ENCODE measurements at places on chromosomes 1 and 21.
A peak's percentile ranks its signal among the peaks of the same experiment; 100 is the strongest.

DNA sequence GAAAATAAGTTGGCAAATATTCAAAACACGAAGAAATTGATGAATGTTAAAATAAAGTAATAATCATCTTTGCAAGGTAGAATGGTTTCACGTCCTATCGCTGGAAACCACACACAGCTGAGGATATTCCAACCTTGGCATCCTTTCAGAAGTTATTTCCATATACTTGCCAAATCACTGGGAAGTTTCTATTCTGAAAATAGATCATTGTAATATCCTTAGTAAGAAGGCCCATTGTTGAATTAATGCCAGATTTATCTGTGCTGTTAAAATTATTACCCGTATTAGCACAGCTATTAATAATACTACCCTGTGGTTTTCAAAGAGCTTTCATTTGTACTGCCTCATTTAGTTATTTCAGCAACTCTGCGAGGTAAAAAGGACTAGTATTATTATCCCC, 81.1 kb downstream of the OLFM3 start:
- no peak for DNase-seq

- DNase-seq = no peak
Observed at GRCh38 chr1:109148987-109149561, 35.2 kb downstream of the ELAPOR1 start.

- no peak for DNase-seq
Observed at GRCh38 chr1:114314098-114314497, 160.4 kb upstream of the SYT6 start.

DNA sequence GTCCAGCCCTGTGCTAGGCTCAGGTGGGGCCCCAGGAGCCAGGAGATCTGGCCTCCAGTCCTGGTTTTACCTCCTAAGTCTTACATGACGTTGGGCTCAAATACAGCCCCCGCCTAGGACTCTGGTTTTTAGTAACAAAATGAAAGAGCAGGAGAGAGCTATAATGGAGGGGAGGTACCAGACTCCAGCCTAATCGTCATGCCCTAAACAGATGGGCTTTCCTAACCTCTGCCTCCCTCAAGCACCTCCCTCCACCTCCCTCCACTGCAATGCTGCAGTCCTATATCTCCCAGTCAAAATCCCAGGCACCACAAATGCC, 28.6 kb downstream of the TTC39A start:
- no peak for DNase-seq

DNA sequence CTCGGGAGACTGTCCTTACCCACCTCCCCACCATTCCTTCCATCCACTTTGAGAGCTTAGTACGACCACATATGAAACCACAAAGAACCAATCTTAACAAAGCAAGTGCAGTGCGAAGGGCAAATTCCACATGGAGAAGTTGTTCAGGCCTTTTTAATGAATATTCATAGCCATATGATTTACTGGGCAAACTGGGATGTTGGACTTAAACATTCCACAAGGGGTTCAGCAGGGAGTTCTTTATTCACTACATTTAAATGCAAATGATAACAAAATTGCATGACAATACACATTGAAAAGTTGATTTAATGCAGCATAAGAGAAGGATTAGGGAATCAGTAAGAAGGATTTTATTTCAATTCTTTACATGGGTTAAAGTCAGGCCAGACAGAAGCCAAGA, 14.7 kb downstream of the NMNAT2 start:
- no peak for DNase-seq

GRCh38 chr1:59596432-59596831, 218.3 kb upstream of the HOOK1 start:
- DNase-seq = no peak

DNA sequence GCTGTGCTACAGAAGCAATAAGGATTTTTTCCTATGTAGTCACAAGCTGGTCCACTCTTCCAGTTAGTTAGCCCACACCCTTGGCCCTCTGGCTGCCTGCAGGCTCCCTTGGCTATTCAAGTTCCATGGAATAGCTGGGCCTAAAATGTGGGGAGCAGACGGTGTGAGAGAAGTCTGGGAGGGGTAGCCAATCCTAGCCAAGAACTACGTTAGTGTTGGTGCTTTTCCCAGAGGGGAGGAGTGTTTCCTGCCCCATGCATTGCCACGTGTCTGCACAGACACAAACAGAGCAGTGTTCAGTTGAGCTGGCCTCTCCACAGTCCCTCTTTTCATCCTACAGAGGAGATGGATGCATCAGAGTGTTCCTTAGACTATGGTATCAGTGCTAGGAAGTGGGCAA, 59.0 kb upstream of the IPO9 start:
- DNase-seq = no peak

- no peak for DNase-seq
Observed at GRCh38 chr1:162291000-162291399, 85.7 kb downstream of the SPATA46 start.

GRCh38 chr1:58409890-58410289, 136.6 kb downstream of the OMA1 start:
- no peak for DNase-seq

- no peak for DNase-seq
Observed at GRCh38 chr1:182145441-182145840, 83.9 kb upstream of the ZNF648 start.

DNA sequence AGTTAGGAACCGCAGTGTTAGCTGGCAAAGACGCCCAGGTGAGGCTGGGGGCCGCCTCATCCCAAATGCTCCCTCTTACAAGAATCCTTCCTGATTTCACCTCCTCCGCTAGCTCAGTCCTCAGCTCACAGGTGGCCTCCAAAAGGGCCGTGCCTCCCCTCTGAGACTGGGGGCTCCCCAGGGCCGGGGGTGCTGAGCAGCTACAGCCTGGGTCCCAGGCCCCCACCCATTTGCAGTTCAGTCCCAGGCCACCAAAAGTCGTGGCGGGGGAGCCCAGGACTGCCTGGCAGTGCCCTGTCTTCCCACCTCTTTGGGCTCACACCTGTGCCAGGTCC, 29.6 kb downstream of the RNU1-1 start:
- DNase-seq = no peak

GRCh38 chr1:153397051-153397923, 6.4 kb upstream of the S100A8 start:
- DNase-seq = no peak

DNA sequence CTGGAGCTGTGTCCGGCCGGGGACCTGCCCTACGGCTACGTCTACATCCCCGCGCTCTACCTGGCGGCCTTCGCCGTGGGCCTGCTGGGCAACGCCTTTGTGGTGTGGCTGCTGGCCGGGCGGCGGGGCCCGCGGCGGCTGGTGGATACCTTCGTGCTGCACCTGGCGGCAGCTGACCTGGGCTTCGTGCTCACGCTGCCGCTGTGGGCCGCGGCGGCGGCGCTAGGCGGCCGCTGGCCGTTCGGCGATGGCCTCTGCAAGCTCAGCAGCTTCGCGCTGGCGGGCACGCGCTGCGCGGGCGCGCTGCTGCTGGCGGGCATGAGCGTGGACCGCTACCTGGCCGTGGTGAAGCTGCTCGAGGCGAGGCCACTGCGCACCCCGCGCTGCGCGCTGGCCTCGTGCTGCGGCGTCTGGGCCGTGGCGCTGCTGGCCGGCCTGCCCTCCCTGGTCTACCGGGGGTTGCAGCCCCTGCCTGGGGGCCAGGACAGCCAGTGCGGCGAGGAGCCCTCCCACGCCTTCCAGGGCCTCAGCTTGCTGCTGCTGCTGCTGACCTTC, 412 bp downstream of the GPR25 start:
- no peak for DNase-seq

GRCh38 chr1:161492827-161493226, 12.4 kb upstream of the FCGR2A start:
- no peak for DNase-seq

DNA sequence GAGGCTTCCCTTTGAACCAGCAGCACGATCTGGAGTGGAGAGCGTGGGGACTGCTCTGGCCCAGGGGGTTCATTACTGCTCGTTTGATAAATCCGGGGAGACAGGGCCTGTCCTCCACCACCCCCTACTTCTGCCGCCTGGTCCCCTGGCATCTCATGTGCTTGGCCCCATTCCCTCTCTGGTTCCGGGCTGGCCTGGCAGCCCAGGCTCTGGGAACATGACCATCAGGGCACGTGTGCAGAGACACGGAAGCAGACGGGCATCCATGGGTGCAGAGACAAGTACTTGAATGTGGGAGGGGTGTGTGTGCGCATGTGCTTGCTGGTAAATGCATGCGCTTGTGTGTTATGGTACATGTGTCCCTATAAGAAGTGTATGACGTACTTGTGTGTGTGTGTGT, 75.5 kb downstream of the KIRREL1 start:
- DNase-seq = no peak

GRCh38 chr1:119626841-119627240, 21.2 kb downstream of the ZNF697 start:
- no peak for DNase-seq

GRCh38 chr1:46517010-46517600, 27.5 kb downstream of the DMBX1 start:
- DNase-seq = no peak

GRCh38 chr1:51454554-51454953, 64.5 kb downstream of the EPS15 start:
- no peak for DNase-seq

DNA sequence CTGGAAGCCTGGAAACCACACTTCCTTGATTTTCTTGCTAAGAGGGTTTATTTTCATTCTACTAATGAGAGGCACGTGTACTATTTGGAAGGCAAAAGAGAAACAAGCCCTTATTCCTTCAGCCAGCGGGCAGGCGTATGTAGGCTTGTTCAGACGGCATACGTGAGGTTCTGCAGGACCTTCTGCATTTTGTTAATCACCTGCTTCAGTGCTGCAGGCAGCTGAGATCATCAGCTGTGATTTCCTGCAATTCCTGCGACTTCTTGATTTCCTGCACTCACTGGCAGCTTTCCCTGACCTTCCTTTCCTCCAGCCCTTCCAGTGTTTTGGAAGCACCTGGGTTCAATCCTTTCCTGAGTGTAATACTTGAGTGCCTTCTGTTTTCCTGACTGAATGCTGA, 43.4 kb downstream of the TSNAX start:
- no peak for DNase-seq

DNA sequence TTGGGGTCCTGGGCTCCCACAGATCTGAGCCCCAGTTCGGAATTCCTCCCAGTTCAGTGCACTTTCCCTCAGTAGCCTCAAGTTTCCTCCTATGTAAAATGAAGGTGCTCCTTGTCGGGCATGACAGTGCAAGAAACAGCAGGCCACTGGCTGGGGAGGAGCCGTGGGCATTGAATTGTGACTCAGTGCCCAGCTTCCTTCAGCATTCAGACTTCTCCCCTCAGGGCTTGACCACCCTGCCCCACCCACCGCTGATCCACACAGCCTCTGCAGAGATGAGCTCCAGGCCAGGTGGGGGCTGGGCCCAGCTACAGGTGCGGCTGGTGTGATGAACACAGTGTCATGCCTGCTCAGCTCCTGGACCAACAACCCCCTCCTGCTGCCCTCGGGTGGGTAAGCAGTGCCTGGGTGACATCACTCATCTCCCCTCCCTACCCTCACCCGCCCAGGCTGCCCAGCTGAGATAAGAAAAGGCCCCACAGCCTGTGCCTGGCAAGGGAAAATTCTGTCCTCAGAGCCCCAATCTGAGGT, 4.9 kb downstream of the MOB3C start:
- DNase-seq = no peak

DNA sequence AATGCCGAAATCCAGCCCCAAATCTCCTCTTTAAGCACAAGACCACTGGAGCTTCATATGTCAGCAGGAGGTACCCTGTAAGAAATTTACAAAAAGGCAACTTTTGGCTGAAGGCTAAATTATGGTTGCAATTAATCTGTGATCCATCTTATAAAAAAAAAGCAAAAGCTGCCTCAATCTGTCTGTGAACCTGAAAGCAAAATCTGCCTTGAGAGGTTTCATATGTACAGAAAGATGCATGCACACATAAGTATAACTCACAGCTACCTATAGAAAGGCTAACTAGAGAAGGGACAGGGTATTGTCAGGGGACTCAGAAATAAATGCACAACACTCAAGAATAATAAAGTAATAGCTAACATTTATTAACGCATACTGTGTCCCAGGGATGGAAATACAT, 964.2 kb upstream of the ADGRL2 start:
- DNase-seq = no peak

- DNase-seq = no peak
Observed at GRCh38 chr1:209399800-209400199, 183.7 kb upstream of the CAMK1G start.

GRCh38 chr1:44545961-44546360, 128.3 kb downstream of the TMEM53 start:
- DNase-seq = no peak

- no peak for DNase-seq
Observed at GRCh38 chr1:107940701-107941100, 24.3 kb downstream of the VAV3 start.

- DNase-seq = peak; percentile 59
Observed at GRCh38 chr1:111032295-111032897, 68.7 kb upstream of the LRIF1 start.

- DNase-seq = no peak
Observed at GRCh38 chr1:68401506-68401905, 48.2 kb downstream of the RPE65 start.

DNA sequence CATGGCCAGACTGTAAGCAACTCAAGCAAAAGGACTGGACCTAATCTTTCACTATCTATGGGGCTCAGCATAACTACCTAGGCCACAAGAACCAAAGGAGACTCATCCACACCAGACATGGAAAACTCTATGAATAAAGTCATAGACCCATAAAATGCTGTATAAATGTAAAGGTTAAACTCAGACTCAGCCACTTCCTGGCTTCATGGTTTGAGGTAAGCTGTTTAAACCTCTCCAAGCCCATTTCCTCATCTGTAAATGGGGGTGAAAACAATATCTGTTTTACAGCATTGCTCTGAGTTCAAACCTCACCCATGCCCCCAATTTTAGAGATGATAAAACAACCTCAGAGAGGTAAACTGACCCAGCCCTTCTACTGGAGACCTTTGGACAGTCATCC, 4.0 kb upstream of the SMIM12 start:
- no peak for DNase-seq

- DNase-seq = no peak
Observed at GRCh38 chr1:169795687-169796086, 980 bp upstream of the METTL18 start.

Measured in KG1 (cell line).